Hematopoietic multipotent progenitor cell treated with erythropoietin and hydrocortisone succinate and interleukin-3 and kit ligand, for 4 days (in vitro differentiated cells): ENCODE measurements at places on chromosomes 4 and X.

GRCh38 chr4:81804849-81805248 is 333.1 kb upstream of the RASGEF1B start:
- no peak for DNase-seq

GRCh38 chr4:168844353-168845049 is 165.6 kb downstream of the CBR4 start:
- no peak for DNase-seq

GRCh38 chrX:74613370-74614092 is 893 bp downstream of the RLIM start:
- DNase-seq, result peak; percentile 68

DNA sequence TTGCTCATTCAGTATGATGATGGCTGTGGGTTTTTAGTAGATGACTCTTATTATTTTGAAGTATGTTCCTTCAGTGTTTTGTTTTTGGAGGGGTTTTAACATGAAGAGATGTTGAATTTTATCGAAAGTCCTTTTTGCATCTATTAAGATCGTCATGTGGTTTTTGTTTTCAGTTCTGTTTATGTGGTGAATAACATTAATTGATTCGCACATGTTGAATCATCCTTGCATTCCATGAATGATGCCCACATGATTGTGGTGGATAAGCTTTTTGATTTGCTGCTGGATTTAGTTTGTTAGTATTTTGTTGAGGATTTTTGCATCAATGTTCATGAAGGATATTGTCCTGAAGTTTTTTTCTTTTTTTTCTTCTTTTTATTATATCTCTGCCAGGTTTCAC is 347.4 kb upstream of the EPHA5 start:
- DNase-seq, result no peak

DNA sequence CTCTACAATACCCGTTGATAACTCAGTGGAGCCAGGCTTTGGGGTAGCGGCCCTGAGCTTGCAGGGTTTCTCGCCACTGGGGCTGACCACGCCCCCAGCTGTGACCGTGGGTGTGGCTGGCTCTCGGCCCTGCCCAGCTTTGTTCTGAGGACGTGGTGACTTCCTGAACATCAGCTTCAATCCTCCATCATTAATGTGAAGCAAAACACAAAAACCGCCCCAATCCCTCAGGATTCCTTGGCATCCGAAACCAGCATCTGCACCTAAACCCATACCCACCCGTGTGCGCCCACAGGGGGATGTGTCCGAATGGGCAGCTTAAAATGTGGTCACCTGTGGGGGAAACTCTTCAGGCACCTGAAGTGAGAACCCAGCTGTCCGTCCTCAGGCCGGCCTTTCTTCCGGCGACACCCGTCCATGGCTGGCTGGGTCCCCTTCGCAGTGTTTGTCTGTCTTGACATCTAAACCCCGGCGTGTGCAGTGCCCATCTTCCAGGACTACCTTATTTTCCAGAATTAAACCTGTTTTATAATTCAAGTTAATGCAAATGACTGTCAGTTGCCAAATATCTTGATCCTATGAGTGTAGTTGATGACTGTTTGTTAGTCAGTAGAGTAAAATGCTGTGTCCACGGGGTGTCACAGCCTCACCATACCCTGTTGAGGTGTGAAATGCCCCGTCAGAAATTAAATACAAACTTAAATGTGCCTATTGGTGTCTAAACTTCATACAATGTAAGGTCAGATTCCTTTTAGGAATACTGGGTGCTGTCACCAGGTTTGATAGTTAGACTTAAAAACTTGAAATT is 27.3 kb downstream of the NELFA start:
- DNase-seq, result peak; percentile 70

DNA sequence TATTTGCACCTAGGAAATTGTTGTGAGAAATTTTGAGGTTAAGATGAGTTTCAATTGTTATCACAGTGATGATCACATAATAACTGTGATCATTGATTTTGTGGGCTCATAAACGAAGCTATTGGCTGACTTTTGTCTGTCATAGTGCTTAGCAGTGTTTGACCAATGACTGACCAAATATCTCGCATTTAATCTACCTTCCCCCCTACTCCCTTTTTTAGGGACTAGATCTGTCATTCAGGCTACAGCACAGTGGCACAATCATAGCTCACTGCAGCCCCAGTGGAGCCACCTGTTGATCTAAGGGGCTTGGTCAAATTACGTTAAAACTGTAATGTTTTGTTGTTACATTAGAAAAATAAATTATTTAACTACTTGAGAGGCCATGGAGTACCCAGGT is 1.5 kb downstream of the FUNDC2 start:
- peak; percentile 31 for DNase-seq

GRCh38 chr4:6610856-6611430 is 29.5 kb upstream of the MRFAP1 start:
- no peak for DNase-seq

DNA sequence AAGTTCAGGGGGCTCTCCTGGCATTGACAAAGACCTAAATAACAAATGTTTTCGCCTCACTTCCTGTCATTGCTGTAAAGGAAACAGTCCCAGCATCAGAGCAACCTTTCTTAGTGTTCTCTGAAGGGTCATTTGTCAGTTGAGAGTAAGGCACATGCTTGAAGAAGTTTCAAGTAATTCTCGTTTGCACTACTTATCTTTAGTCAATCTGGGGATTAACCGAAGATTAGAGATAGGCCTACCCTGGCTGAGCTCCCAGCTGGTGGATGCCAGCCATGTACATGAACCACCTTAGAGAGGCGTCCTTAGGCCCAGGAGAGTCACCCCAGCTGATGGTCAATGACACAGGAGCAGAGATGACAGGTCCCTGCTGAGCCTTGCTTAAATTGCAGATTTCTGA is 189.9 kb upstream of the PGRMC2 start:
- DNase-seq, result no peak

DNA sequence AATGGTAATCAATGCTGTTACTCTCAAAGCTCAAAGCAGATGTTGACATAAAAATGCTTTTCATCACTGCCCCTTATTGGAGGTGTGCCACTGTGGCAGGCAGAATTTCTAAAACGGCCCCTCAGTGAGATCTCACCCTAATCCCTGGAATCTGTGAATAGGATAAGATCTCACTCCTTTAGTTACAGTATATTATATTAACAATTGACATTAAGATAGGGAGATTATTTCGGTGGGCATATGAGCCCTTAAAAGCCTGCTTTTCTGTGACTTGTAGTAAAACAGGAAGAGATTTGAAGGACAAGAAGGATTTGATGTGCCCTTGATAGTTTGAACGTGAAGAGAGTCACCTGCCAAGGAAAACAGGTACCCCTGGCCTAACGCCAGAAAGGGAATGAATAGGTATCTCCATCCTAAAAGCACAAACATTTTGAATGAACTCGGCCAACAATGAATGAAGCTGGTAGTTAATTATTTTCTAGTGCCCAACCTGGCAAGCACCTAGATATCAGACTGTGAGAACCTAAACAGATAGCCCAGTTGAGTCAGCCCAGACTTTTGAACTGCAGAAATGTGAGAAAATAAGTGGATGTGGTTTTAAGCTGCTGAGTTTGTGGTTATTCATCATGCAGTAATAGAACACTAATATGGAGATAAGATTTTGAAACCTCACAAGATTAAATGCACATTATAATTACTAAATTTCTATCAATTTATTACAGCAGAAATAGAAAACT is 881.6 kb downstream of the PCDH18 start:
- DNase-seq, result no peak

DNA sequence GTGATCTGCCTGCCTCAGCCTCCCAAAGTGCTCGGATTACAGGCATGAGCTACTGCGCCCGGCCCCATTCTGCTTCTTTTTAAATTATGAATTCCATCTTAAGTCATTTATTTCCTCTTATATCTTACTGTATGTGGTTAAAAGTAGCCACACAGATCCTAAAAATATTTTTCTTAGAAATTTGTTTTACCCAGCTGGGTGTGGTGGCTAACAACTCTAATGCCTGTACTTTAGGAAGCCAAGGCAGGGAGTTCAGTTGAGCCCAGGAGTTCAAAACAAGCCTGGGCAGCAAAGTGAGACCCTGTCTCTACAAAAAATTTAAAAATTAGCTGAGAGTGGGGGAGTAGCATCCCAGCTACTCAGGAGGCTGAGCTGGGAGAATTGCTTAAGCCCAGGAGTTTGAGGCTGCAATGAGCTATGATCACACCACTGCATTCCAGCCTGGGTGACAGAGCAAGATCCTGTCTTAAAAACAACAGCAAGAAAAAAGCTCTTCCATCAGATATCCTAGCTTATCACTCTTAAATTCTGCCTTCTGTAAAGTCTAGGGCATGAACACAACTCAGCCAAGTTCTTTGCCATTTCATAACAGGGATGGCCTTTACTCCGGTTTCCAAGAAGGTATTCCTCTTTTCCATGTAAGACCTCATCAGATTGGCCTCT is 15.1 kb upstream of the AFF1 start:
- peak; percentile 64 for DNase-seq

GRCh38 chr4:117817301-117817700 is 217.0 kb upstream of the NDST3 start:
- peak; percentile 41 for DNase-seq

DNA sequence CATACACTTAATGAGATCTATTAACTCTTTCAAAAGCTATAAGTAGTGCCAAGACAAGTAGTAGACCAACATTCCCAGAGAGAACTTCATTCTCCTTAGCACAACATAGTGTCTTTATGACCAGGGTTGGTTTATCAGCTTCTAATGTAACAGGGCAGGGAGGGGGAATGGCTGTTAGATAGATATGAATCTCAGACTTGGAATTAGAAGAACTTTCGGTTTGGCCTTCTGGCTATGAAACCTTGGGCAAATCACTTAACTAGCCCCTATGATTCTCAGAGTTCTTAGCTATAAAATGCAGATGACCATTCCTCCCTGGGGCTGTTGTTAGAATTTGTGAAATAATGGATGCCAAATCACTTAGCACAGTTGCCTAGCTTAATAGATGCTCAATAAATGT is 132.2 kb downstream of the SLC10A7 start:
- DNase-seq, result no peak

- peak; percentile 8 for DNase-seq
Observed at GRCh38 chrX:44400588-44400987, 57.1 kb upstream of the EFHC2 start.

DNA sequence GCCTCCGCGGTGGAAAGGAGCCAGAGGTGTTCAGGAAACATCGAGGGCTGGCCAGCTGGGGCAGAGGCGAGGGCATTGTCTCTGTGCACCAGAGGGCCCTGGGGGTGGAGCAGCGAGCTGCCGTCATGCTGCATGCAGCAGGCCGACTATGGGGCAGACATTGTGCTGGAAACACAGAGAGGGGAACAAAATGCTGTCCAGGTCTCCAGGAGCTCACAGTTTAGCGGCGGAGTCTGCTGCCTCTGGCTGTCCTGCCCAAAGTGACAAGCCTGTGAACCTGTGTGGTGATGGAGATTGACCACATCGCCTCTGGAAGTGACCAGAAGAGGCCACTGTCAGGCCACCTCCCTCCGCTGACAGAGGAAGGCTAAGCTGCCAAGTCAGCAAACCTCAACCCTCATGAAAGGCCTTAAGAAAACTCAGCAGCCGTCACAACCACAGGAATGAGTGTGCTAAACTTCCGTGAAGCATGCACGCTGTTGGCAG is 20.1 kb upstream of the SASH3 start:
- peak; percentile 78 for DNase-seq

GRCh38 chrX:118802857-118803256 is 20.8 kb upstream of the ZCCHC12 start:
- peak; percentile 76 for DNase-seq

GRCh38 chrX:68901519-68901918 is 72.7 kb downstream of the EFNB1 start:
- no peak for DNase-seq

DNA sequence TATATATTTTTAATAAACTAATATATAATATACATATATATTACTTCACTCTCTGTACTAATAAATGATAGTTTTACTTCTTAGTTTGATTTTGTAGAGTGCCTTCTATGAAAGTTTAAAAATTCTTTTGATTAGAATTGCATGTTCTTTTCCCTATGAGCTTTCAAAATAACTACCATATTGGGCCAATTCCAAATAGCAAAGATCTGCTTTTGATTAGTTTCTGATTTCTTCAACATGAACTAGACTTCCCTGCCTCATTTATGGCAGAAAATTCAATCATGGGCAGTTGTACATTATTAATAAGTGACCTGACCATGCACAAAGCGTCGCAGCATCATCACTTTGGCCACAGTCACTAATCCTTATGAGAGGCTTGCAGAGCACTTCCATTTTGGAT is 48.9 kb upstream of the TEX13A start:
- DNase-seq, result no peak

DNA sequence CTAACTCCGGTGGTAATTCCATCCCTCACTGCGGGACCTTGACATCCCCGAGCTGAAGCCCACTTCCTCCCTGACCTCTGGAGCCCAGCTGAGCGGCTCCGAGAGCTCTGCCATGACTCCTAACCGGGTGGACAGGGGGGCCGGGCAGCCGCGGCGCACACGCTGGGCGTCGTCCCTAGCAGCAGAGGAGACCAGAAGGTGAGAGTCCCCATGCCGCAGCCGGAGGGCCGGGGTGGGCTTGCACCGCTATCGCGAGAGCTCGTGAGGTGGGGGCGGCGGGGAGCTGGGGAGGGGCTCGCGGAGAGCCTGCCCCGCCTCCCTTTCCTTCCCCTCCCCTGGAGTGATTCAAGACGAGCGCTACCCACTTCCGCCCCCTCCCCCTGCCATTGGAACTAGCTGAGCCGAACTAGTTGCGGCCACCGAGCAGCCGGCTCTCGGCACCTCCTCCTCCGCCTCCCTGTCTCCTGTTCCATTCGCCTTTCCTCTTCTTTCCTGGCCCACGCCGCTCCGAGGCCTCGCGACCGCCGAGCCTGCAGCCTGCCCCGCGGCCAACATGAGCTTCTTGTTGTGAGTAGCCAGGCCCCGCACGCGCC is at the start of gene MOB1B:
Gene MOB1B, plus strand, starts transcription at position 386 of the 593 bp plus-strand sequence. Its CDS starts 168 bp downstream, at position 554.
- peak; percentile 92 for DNase-seq

DNA sequence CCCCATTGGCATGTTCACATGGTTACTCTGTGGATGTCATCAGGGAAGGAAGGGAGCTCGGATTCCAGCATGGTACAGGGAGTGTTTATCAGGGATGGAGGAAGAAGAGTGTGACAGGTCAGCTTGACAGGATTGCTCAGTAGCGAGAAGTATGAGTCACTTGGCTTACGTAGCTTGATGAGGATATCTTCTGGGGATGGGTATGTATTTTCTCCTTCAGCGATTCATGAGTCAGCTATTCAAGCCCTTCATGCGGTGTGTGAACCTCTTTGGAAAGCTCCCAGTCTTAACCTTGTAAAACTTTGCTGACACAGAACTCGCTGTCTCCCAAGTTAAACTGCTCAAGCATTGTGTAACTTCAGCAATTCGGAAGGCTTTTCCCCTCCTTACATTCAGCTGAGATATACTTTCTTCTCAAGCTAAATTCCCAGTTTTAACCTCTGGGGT is 275.4 kb downstream of the ARHGAP10 start:
- DNase-seq, result peak; percentile 18
